ENCODE measurements at places on chromosomes 5 and 9. TPM values are rescaled to one million over a fixed set of nuclear protein-coding genes. Genes with fewer than 3 reads are reported as not detected.

PLPPR1 gene
- 0.98 TPM for total RNA-seq

KCNIP1 gene
- total RNA-seq, result 1.8 TPM

THBS4 gene
- total RNA-seq, result 1.4 TPM

FBXO10 gene
- 6.7 TPM for total RNA-seq

IRX2 gene
- 44.2 TPM for total RNA-seq

CEL gene
- total RNA-seq, result 1.0 TPM

TRPM3 gene
- 11.4 TPM for total RNA-seq

DOLPP1 gene
- total RNA-seq, result 9.1 TPM

TEK gene
- 32.6 TPM for total RNA-seq

ANKRD18B gene
- total RNA-seq, result 0.72 TPM

TTLL11 gene
- 10.0 TPM for total RNA-seq

PCDHA5 gene
- total RNA-seq, result 0.91 TPM

PCDHGB5 gene
- total RNA-seq, result 12.3 TPM

COL27A1 gene
- 45.6 TPM for total RNA-seq

MOB3B gene
- 22.5 TPM for total RNA-seq
